Fibroblast of villous mesenchyme (primary cell): ENCODE measurements at places on chromosomes 12 and 14. TPM values are rescaled to one million over a fixed set of nuclear protein-coding genes. Genes with fewer than 3 reads are reported as not detected.
A peak's percentile ranks its signal among the peaks of the same experiment; 100 is the strongest.

- no peak for DNase-seq
Observed at GRCh38 chr14:54465654-54466053, 23.1 kb downstream of the GMFB start.

GPRC5D gene
- not detected in 2 replicates for total RNA-seq

GRCh38 chr12:94566345-94566744 lies 84.0 kb downstream of the TMCC3 start:
- DNase-seq: no peak

TOGARAM1 gene
- total RNA-seq: 15.1 and 22.5 TPM in 2 replicates

- no peak for DNase-seq
Observed at GRCh38 chr14:90510159-90510558, 113.3 kb downstream of the CALM1 start.

DNA sequence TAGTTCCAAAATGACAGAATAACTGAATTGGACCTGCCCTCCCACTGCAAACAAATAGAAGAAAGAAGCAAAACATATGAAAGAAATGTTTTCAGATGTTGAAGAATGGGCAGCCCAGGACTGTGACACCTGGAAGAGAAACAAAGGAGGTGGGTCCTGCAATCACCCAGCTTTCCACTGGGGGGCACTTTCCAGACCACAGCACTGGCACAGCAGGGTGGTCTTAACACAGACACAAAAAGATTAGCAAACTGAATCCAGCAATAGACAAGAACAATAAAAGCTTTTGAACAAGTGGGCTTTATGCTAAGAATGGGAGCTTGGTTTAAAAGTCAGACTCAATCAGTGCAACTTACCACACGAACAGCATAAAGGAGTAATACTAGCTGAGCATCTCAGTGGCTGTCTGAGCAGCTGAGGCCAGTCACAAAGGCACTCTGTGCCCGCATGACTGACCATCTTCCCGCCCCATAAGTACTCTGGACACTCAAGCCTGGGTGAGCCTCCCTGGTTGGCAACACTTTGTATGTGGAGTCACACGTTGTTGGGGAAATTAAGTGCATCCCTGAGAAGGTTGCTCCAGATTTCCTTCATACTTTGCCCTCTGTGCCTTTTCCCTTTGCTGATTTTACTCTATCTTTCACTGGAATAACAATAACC lies 27.7 kb downstream of the JKAMP start:
- peak; percentile 12 for DNase-seq

GRCh38 chr12:475286-475685 lies 15.5 kb downstream of the B4GALNT3 start:
- DNase-seq: no peak

DNA sequence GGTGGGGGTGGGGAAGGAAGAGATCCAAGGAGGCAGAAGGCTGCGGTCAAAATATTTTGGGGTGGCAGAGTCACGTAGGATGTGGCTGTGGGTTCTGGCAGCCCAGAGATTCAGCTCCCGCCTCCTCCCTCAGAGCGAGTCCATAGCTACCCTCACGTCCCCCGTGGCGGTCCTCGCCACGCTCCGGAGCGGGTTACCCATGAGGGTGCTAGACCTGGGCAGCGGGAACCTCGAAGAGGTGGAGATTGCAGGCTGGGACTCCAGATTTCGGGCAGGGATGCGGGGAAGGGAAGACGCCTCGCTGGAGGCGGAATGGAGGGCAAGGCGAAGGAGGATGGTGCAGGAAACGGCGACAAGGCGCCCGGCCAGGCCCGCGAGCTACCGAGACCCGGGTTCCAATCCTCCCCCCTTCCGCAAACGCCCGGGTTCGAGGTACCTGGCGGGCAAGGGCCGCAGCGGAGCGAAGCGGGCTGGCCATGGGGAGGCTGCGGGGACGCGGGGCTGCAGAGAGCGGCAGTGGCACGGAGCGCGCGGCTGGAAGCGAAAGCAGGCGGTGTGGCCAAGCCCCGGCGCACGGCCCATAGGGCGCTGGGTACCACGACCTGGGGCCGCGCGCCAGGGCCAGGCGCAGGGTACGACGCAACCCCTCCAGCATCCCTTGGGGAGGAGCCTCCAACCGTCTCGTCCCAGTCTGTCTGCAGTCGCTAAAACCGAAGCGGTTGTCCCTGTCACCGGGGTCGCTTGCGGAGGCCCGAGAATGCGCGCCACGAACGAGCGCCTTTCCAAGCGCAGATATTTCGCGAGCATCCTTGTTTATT lies 46.2 kb downstream of the BCAT1 start:
- DNase-seq: peak; percentile 41

GRCh38 chr14:104844306-104845032 lies 20.6 kb upstream of the CEP170B start:
- no peak for DNase-seq

ZNF268 gene
- 19.6 and 23.3 TPM in 2 replicates for total RNA-seq

CMTM5 gene
- not detected in 2 replicates for total RNA-seq

RASSF9 gene
- total RNA-seq: 0.32 and 0.43 TPM in 2 replicates

DNA sequence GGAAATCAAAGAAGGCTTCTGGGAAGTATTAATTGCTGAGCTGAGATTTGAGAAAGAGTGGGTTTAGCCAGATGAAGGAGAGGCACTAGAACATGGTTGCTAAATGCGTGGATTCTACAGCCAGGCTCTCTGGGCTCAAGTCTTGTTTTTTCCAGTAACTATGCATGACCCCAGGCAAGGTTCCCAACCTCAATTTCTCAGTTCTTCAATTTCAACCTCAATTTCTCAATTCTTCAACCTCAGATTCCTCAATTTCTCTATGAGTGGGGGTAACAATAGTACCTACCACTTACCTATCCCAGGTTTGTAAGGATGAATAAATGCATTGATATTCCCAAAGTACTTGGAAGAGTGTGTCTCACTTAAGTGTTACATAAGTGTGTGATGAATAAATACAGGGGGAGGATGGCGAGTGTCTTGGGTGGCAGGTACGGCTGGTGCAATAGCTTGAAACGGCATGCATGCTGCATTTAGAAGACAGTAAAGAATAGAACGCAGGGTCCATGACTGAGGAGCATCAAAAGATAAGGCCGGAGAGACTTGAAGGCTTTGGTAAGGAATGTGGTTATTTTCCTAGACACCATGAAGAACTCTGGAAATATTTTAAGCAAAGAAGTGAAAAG lies 149.1 kb upstream of the ATP2B1 start:
- no peak for DNase-seq

DNA sequence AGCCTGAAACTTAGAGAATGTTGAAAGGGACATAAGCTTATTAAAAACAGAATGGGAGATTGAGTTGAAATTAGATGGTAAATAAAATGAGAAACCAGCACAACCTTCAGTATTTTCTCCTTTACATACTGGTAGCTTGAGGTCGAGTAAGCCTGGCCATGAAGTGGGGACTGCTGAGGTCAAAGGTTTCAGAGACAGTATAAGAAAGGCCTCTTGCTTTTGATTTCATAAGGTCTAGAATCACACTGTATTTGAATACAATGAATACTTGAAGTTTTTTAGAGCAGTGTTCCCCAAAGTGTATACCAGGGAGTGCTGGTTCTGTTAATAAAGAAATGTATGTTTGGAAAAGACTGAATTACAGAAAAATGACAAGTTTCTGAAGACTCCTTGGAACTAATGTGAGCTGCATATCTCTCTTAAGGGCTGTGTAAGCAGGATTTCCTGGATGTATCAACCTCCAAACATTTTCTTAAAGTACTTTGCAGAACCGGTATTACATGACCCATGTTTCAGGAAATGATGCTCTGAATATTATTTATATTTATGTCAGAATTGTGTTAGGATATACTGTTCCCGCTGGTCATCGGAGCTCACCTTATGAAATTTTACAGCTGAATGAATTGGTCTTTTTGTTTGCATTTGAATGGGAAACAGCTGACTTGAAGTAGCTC lies 85.0 kb downstream of the AKAP6 start:
- DNase-seq: no peak

GRCh38 chr14:34713681-34714319 lies 593 bp downstream of the CFL2 start:
- DNase-seq: peak; percentile 77

GRCh38 chr12:108679106-108679681 lies 45.5 kb upstream of the SELPLG start:
- DNase-seq: no peak

DNA sequence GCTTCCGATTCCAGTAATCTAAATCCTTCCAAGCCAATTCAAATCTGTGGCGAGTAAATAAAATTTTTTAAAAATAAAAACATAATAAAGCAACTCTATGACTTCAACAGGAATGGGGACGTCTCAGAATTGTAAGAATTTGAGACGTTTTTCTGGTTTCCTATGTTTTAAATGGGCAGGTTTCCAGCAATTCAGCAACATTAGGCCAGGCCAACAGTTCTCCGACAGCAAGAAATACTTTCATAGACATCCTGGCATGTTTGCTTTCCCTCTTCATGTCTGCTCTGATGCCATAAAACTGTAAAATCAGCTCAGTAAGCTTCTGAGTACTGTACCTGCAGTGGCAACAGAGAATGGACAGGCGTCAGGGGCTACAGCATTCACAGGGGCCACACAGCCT lies 35.8 kb upstream of the DICER1 start:
- no peak for DNase-seq

- DNase-seq: no peak
Observed at GRCh38 chr12:49801141-49802063, 26.8 kb downstream of the NCKAP5L start.

DNA sequence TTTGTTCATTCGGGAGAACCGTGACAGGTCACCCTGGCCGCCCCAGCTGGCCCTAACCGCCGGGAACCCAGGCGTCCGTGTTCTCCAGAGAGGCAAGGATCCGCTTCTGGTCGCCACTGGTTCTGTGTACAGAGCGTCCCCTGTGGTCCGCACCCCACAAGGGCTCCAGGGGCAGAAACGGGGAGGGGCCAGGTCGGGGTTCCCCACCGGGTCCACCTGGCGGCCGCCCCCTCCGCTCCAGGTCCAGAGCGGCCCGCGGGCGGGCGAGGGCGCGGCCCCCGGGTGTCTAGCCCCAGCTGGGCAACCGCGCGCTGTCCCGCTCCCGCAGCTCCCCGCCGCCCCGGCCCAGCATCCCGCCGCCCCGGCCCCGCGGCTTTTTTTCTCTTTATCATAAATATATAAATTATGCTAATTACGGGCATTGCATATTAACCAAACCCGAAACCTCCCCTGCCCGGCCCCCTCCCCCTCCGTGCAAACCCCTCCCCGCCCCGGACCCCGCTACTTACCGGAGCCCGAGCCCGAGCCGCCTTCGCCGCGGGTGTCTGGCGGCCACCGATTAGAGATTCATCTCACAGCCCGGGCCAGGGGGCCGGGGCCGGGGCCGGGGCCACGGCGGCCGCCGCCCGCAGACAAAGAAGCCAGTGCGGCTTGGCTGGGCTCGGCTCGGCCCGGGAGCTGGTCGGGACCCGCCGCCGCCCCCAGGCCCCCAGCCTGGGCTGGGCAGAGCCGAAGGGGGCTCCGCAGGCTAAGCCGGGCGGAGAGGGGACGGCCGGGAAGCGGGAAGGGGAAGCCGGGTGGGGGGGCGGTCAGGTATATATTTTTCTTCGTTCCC lies 512 bp downstream of the POU6F1 start:
- DNase-seq: peak; percentile 8

STXBP6 gene
- total RNA-seq: 2.9 and 4.7 TPM in 2 replicates

GRCh38 chr12:17609153-17609552 lies 480.8 kb downstream of the RERGL start:
- DNase-seq: no peak

DNA sequence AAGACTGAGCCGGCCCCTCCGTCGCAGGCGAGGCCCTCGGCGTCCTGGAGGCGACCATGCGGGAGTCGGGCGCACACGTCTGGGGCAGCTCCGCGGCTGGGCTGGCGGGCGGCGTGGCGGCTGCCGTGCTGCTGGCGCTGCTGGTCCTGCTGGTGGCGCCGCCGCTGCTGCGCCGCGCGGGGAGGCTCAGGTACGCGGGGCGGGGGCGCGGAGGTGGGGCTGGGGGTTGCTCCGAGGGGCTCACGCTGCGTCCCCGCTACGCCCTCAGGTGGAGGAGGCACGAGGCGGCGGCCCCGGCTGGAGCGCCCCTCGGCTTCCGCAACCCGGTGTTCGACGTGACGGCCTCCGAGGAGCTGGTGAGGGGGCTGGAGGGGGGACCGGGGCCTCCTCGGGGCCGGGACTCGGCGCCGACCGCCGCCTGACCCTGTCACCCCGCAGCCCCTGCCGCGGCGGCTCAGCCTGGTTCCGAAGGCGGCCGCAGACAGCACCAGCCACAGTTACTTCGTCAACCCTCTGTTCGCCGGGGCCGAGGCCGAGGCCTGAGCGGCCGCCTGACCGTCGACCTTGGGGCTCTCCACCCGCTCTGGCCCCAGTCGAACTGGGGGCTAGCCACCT lies 7.8 kb downstream of the AMN start:
- no peak for DNase-seq

GRCh38 chr14:103561381-103562178 lies 877 bp downstream of the BAG5 start:
- peak; percentile 60 for DNase-seq

DNA sequence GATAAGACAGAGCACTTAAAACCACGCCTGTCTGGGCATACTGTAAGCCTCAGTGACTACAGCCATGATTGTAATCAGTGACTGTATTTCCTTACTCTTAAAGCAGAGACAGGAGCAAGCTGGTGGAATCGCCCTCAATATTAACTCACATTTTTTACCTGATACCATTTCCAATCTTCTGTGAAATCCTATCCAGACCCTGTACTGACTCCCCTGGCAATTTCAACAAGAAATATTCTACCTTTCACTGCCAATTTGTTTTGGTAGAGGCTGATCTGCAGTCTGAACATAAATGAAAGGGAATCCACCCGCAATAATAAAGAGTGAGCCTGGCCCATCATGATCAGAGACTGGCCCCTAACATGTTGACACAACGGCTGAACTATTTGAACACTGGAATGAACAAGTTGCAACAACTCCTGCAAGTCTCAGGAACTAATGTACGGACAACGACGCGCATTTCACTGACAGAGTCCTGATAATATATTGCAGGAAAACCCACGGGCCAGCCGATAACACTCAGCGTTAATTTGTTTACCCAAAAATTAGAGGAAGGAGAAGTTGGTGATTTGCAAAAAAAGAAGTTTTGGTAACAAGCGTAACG lies 195.5 kb upstream of the BTG1 start:
- peak; percentile 17 for DNase-seq

NTN4 gene
- 51.9 and 135 TPM in 2 replicates for total RNA-seq

DNA sequence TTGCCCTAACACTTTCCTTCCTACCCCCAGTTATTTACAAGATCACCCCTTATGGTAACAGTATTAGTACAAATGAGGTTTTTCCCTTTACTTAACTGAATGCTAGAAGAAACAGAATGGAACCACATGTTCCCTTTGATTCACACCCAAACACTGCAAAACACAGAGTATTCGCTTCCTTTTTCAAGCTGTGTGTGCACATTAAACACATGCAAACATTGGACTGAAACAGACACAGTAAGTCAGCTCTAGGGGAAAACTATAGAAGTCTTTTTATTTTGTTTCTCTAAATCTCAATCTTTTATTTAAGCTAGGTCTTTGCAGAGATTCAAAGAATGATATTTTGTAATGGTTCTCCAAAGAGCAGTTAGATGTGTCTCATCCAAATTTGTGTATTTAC lies 728.5 kb downstream of the DIO2 start:
- DNase-seq: no peak

SLC25A21 gene
- 0.97 and 1.3 TPM in 2 replicates for total RNA-seq

- DNase-seq: no peak
Observed at GRCh38 chr14:76755610-76756370, 5.5 kb upstream of the VASH1 start.
